ENCODE measurements at places on chromosomes 1 and 21.
A peak's percentile ranks its signal among the peaks of the same experiment; 100 is the strongest.

GRCh38 chr1:56188855-56189254 is 390.5 kb downstream of the PLPP3 start:
- no peak for DNase-seq

DNA sequence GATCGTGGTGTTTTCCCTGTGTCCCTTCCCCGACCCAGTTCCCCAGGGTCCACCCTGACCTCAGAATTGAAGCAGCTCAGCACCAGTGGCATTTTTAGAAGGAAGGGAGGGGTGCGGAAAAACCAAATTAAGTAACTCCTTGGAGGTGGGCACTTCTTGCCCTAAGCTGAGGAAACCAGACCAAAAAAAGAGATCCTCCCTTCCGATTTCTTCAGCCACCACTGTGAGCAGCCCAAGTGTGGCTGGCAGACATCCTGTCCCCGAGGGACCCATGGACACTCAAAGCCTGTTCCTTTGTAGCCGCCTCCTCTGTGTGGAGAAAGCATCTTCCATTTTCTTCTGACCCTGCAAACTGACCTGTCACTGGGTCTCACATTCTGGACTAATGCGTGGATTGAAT is 31.3 kb downstream of the KIRREL1 start:
- no peak for DNase-seq

DNA sequence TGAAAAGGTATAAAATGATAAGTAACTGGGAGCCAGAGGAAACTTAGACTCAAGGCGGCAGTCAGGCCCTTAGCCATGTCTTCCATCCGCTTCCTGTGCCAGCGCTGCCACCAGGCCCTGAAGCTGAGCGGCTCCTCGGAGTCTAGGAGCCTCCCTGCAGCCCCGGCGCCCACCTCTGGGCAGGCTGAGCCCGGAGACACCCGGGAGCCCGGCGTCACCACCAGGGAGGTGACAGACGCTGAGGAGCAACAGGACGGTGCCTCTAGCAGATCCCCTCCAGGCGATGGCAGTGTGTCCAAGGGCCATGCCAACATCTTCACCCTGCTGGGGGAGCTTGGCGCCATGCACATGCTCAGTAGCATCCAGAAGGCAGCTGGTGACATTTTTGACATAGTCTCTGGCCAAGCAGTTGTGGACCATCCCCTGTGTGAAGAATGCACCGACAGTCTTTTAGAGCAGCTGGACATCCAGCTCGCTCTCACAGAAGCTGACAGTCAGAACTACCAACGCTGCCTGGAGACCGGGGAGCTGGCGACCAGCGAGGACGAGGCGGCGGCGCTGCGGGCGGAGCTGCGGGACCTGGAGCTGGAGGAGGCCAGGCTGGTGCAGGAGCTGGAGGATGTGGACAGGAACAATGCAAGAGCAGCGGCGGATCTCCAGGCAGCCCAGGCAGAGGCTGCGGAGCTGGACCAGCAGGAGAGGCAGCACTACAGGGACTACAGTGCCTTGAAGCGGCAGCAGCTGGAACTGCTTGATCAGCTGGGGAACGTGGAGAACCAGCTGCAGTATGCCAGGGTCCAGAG is at the start of gene BECN2:
Gene BECN2, plus strand, starts transcription at position 76 of the 803 bp plus-strand sequence. Its CDS starts 0 bp downstream, at position 76.
- no peak for DNase-seq

- DNase-seq: no peak
Observed at GRCh38 chr1:247408100-247408499, 7.9 kb upstream of the NLRP3 start.

GRCh38 chr21:15164678-15165303 is 100.0 kb upstream of the NRIP1 start:
- peak; percentile 21 for DNase-seq

DNA sequence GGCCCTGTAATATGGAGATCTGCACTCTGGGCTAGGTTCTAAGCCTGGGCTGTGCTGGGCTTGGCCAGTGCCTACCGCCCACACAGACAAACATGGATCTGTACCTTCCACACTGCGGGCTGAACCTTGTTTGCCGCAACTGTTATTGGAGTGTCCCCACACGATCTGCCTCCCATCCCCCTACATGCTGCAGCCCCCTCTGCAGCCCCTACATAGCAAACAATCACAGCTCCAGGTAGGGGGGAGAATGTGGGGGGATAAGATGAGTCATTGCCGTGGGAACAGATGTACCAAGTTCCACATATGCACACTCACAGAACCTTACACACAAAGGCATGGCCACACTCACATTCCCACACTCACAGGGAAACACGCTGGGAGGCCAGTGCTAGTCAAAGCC is 2.1 kb upstream of the HCRTR1 start:
- DNase-seq: peak; percentile 40
